Posterior cingulate gyrus (tissue), 11 donors: ENCODE measurements at places on chromosomes 3 and 15.

DNA sequence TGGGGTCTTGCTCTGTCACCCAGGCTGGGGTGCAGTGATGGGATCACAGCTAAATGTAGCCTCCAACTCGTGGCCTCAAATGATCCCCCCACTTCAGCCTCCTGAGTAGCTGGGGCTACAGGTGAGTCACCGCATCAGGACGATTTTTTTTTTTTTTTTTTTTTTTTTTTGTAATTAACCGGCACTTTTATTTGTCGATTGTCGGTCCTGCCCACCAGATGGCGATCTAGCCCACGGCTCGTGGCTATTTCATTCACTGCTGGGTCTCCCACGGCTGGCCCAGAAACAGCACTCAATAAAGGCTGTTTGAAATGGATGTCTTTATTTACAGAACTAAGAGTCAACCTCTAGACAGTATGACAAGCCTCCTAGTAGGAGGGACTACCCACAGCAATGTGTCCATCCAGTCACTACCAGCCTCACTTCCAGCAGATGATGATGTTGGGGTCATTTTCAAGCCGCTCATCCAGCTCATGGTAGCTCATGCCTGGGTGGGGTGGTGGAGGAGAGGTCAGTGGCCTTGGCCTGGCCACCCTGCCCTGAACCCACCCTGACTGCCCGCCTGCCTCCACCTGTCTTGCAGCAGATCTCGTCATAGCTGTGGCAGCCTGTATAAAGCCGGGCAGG lies 1.8 kb upstream of the ZMYND10 start:
- no peak for DNase-seq

DNA sequence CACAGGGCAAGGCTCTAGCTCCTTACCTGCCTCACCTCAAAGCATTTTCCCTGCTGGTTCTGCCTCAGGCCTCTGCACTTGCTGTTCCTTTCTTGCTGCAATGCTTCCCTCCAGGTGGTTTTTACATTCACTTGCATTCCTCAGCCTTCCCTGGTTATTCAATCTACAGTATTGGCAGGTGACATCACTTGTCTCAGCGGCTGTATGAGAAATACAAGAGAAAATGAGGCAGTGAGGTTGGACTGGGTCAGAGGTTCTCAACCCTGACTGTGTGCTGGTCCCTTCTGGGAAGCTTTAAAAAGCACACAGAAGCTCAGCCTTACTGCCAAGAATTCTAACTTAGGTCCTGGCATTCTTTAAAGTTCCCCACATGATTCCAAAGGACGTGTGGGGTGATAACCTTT lies 26.7 kb downstream of the SIAH2 start:
- DNase-seq = no peak

DNA sequence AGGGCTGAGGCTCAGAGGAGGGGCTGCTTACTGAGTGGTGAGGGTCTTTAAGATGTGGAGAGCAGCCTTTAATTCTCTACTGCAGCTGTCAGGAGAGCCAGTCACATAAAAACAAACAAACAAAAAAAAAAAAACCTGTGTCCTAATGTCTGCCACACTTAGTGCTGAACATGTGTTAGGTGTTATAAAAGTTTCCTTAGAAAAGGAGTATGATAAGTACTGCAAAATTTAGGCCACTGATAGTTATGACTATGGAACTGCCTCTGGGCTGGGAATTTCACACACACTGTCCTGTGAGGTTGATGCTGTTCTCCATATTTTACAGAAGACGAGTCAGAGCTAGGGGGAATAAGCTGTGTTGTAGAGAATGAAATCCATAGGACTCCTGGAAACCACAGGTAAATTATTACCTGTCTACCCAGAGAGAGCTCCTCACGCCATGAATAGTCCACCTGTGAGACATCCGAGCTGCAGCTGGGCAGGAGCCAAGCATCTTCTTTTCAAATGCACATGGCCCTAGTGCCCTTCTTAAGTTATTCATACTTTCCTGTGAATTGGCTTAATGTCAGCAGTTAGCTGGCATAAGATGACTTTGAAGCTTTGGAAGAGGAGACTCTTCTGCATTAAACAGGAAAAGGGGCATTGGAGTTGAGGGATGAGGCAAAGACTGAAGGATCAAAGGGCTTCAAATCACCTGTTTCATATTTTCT lies 34.5 kb upstream of the SKOR1 start:
- no peak for DNase-seq

DNA sequence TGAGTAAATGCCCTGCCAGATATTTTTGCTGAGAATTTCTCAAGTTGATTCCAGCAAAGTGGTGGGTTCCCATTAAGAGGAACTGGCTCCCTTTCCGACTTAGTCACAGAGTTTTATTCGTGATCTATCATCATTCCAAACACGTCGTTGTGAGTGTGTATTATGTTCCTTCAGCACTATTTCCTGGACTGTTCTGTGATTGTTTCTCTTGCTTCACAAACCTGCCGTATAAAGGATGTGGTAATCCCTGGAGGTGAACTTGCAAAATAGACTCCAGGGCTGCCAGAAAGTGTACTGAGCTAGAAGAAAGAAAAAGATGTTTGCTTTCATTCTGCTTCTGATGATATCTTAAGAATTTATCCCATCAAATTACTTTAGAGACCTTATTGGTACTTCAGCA lies 14.5 kb upstream of the CAPN3 start:
- no peak for DNase-seq

DNA sequence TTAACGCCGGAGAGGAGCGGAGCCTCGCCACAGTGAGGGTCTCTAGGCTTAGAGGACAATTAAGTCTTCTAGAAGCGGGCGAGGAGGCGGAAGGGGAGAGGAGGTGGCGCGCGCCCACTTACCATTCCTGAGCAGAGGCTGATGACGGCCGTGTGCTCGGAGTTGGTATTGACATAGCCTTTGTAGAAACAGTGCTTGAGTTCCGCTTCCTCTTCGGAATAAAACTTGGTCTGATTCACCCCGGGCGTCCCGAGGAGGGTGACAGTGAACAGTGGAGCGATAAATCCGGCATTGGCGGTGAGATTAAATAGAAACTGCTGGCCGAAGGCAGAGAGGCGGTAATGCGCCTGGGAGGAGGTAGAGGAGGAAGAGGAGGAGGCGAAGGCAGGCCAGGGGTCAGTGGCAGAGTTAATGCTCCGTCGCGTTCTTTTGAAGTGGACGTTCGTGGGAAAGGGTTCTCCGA lies 1.3 kb downstream of the ADAMTS9 start:
- DNase-seq = no peak

- DNase-seq = no peak
Measured at GRCh38 chr3:149678351-149678950, 20.6 kb upstream of the WWTR1 start.

GRCh38 chr3:190496859-190497258 lies 17.0 kb upstream of the IL1RAP start:
- no peak for DNase-seq

- peak; percentile 43 for DNase-seq
Measured at GRCh38 chr3:73520931-73521461, 103.7 kb downstream of the PDZRN3 start.

- DNase-seq = no peak
Measured at GRCh38 chr3:115571413-115571812, 51.9 kb upstream of the GAP43 start.

GRCh38 chr3:154792828-154793227 lies 287.3 kb upstream of the MME start:
- DNase-seq = no peak
